Stimulated activated CD8-positive, alpha-beta memory T cell treated with anti-CD3 and anti-CD28 coated beads, Interleukin-4, amount 100 ng/mL, for 1 hour (primary cell): ENCODE measurements at places on chromosomes 4 and X.

- no peak for DNase-seq
Measured at GRCh38 chr4:86961605-86962295, 26.9 kb downstream of the AFF1 start.

DNA sequence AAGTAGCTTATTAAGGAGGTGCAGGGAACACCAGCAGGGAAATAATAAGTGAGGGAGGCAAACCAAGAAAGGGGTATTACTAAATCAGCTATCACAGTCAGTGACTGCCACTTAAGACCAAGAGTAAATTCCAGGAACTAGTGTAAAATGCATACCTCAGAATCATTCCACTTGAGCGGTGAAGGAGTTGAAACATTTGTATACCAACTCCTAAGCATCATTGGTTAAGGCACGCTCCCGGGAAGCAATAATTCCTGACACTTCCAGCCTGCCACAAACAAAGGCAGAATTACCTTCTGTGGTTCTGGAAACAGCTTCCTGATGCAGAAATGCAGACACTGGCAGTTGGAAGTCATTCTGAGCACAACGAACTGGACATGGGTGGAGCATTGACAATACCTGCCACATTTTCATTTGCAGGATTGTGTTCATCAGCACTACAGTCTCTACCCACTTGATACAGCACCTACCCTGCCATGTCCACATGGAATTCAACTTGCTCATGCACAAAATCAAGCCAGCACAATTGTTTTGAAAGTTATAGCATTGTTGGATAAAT, 82.1 kb downstream of the PPP1R2C start:
- no peak for DNase-seq

DNA sequence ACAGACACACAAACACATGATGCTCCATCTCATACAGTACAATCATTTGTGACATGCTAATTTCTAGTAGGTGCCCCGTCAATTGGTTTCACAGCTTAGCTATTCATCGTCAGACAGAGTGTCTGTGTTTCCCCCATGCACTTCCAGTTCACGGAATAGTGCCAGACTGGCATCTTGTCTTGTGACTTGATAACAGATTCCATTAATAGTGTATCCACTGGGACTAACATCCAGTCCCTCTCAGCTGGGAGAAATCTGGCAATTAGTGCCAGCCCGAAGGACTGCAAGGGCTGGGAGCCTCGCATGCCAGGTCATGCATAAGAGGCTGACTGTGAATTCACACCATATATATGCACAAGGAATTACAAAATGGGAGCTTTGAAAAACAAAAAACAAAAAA, 20.2 kb upstream of the GATB start:
- DNase-seq = no peak

DNA sequence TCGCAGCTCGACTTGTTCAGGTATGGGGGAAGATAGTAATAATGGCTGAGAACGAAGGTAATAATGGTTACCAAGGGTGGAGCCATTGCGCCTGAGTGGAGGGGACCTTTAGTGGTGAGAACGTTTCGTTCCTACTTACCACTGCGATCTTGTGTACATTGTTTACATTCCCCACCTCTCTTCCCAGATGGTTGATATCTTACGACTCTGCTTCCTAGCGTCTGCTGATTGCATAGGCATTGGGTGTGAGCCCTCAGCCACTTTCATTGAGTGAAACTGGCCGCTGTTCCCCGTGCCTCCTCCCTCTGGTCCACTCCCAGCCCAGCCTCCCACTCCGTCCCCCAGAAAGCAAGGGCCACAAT, 850 bp downstream of the IGBP1 start:
- no peak for DNase-seq

DNA sequence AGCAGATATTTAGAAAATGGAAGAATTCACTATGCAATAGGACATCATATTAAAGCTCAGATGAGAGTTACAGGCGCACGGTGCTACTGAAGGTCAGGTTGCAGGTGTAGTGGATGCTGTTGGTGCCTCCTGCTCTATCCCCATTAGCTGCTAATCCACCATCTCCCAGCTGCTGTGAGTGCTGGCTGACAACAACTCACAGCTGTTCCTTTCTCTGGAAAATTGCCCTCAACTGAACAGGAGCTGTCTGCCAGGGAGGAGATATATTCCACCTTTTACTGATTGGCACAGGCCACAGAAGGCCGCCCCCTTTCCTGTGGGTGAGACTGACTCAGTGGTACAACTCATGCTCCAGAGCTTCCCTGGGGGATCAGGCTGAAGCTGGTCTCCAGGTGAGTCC, 48.7 kb downstream of the UCHL1 start:
- DNase-seq = no peak

GRCh38 chr4:20443015-20443805, 191.5 kb downstream of the SLIT2 start:
- DNase-seq = no peak

DNA sequence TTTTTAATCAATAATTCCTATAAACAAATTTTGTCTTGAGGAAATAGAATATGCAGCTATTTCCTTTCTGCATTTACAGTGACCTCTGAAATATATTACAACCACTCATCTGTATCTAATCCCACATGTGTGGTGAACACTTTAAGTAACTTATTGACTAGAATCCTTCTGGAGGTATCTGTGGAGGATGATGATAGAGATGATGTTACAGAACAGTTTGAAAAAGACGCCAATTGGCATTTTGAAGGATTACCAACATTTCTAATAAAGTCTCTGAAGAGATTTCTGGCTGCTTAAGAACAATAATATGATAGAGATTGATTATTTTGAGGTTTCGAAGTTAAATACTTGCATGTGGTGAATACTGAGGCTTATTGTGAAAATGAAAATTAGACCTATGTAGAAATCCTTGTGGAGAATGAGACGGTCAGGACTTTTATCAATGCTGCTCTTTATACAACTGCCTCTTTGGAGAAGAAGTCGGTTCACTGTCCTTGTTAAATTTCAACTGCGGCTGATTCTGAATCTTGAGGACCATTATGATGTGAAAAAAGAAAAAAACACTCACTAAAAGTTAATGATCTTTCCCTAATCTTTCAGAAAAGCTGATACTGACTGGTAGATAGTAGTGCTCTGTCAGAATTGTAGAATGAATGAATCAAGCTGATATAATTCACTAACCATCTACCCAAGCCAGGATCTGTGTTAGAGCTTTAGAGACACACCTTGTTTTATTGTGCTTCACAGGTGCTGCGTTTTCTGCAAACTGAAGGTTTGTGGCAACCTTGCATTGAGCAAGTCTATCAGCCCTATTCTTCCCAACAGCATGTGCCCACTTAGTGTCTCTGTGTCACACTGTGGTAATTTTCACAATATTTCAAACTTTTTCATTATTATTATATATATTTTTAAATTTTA, 204.7 kb downstream of the SPRY1 start:
- no peak for DNase-seq

GRCh38 chrX:101091817-101092216, 6.2 kb upstream of the CENPI start:
- no peak for DNase-seq

- DNase-seq = no peak
Measured at GRCh38 chr4:635851-636627, 10.7 kb downstream of the PDE6B start.

DNA sequence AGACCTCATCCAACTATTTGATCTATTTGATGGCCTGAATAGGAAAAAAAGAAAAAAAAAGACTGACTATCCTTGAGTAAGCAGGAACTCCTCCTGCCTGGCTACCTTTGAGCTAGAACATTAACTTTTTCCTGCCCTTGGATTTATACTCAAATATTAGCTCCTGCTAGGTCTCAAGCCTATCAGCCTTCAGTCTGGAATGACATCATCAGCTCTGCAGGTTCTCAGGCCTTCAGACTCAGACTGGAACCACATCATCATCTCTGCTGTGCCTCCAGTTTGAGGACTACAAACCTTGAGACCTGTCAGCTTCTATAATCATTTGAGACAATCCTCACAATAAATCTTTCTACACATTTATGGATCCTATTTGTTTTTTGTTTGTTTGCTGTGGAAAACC, 754.0 kb upstream of the SLIT2 start:
- no peak for DNase-seq

DNA sequence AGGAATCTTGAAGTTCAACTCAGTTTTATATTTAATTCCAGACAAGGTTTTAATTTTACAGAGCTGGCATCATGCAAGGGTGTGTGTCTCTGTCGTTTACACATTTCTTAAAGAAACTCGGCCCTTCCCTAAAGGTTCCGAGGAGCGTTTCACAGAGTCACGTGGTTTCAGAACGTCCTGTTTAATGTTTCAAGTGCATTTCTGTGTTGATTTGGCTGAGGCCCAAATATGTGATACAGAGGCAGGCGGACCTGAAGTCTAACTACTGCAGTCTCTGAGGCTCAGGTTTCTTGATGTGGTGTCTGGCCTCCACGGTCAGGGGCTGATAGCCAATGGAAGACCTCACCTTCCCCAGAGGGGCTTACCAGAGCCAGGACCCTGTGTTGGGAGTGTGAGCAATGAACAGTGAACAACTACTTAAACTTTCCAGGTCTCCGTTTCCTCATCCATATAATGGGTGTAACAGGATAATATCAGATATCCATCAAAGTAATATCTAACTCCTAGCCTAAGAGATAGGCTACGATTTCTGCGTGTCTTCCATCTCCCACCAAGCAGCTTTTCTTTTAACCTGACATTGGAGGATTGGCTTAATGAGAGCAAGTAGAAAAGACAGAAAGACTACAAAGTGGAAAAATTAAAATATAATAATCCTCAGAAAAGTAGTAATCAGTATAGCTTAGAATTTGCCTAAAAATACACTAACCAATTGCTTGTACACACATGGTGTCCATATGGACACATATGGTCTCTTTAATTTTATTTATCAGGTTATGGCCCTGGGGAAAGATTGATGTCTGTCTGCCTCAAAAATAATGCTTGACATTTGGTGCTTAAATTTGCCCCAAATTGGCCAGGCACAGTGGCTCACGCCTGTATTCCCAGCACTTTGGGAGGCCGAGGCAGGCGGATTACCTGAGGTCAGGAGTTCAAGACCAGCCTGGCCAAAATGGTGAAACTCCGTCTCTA, 50.0 kb upstream of the TRIM2 start:
- no peak for DNase-seq

DNA sequence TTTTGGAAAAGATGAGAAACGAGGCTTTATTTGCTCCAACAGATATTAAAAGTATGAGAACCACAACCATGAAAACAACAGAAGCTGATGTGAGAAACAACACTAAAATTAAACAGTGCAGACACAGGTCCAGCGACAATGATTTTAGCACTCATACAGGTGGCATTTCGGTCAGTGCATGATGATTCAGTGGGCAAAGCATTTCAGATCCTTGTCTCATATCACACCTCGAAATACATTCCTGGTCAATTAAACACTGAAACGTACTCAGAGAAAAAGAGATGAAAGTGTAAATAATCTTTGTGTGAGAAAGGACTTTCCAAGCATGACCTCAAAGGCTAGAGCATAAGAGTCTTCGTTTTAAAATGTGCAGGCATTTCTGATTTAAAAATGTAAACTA, 85.2 kb downstream of the ACOX3 start:
- no peak for DNase-seq

GRCh38 chr4:101762534-101762933, 28.0 kb upstream of the BANK1 start:
- no peak for DNase-seq

GRCh38 chrX:125826774-125827451, 339.2 kb downstream of the DCAF12L2 start:
- DNase-seq = no peak

- DNase-seq = no peak
Measured at GRCh38 chr4:168805341-168805740, 204.7 kb downstream of the CBR4 start.

DNA sequence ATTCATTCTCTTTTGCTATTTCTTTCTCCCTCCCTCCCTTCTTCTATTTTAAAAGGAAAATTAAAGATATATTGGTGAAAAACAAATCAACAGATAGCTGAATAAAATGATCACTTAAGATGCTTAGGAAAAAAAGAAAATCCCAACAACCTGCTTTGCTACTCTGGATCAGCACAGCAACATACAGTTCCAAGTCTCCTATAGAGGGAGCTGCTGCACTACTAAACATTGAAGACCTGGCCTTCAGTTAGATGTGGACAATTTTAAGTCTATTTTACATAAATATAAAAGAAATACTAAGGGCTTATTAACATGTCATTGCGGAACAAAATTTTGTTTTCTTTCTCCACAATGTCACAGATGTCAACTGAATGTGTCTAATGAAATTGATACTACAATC, 226.4 kb downstream of the MAGEB5 start:
- DNase-seq = no peak

GRCh38 chr4:20658456-20658855, 41.8 kb upstream of the PACRGL start:
- no peak for DNase-seq

DNA sequence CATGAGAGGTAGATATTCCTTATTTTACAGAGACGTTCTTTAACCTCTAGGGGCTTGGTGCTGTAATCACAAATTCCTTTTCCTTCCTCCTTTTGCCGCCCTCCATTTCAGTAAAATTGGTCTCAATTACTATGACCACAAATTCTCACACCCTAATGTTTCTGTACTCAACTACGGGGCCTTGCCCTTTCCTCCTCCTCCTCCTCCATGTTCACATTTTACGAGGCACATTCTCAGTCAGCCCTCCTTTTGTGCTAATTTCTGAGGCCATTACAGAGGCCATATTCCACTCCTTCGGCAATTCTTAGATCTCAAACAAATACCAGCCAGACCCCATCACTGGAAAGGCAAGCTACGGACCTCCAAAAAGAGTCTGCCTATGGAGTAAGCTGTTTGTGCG, 92.1 kb downstream of the SH3KBP1 start:
- no peak for DNase-seq

DNA sequence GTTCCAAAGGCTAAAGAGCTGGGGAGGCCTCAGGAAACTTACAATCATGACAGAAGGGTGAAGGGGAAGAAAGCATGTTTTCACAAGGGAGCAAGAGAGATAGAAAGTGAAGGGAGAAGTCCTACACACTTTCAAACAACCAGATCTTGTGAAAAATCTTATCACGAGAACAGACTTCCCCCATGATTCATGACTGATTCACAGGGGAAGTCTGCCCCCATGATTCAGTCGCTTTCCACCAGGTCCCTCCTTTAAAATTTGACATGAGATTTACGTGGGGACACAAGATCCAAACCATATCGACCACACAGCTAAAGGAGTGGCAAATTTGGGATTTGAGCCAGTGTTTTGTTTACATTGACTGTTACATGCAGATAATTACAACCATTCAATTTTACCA, 971.1 kb upstream of the HS3ST1 start:
- DNase-seq = no peak

- no peak for DNase-seq
Measured at GRCh38 chr4:3668825-3669552, 97.2 kb upstream of the ADRA2C start.

GRCh38 chr4:3607690-3608552, 75.7 kb upstream of the LRPAP1 start:
- DNase-seq = no peak

GRCh38 chrX:83319023-83319422, 189.1 kb upstream of the POU3F4 start:
- DNase-seq = no peak
